HCT116 (cell line): ENCODE measurements at places on chromosomes 13 and 19.

DNA sequence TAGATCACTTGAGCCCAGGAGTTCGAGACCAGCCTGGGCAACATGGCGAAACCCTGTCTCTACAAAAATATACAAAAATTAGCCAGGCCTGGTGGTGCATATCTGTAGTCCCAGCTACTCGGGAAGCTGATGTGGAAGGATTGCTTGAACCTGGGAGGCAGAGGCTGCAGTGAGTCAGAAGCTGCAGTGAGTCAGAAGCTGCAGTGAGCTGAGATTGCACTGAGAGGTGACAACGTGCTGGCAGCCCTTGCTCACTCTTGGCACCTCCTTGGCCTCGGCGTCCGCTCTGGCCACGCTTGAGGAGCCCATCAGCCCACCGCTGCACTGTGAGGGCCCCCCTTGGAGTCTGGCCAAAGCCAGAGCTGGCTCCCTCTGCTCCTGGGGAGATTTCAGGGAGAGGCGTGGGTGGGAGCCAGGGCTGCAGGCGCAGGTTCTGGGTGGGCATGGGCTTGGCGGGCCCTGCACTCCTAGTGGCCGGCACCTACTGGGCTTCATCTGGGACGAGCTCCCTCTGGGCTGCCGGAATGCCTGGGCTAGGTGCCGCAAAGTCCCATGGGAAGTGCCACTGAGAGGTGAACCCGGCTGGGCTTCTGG, 39.5 kb upstream of the RPL21 start:
- peak; percentile 32 for DNase-seq

DNA sequence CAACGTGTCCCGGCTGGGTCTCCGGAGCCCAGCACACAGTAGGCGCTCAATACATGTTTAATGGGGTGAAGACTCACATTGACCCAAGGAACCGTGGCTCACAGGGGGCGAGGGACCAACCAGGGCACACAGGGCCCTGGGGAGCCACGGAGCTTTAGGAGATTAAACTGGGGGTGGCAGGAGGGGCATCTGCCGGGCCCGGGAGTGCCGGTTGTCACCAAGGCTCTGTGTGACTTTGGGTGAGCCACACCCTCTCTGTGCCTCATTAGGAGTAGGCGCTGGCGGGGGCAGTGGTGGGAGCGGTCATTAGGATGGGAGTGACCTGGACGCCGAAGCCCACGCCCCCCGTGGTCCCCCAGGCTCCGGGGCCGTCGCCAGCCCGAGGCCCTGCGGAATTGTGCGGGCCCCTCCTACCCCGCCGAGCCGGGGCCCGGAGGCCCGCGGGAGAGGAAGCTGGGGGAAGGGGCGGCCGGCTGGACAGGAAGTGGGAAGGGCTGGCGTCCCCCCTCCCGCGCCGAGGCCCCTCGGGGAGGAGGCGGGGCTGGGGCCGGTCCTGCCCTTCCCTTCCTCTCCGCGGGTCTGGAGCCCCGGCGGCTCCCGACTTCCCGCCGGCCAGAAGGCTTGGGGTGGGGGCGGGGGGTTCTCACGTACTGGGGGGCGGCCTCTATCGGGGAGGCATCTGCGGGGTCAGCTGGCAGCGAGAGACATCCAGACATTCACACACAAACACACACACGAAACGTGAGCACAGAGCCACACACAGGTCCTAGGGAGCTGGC, 1.8 kb upstream of the SSBP4 start:
- no peak for DNase-seq

DNA sequence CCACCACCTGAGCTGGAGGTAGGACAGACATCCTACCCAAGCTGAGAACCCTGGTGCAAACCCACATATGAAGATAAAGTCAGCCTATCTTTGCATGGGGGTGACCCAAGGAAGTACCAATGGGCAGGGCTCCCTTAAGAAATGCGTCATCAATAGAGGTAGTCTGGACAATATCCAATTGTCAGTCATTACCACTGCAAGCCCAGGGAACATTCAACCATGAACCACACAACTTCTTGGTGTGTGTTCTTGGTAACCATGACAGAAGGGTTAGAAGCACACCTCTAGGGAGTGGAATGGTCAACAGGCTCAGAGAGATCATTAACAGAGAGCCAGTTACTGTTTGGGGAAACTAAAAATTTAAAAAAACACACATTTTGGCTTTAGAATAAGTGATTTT, 34.7 kb upstream of the DOCK9 start:
- no peak for DNase-seq

GRCh38 chr13:45851171-45851921, at the start of gene SIAH3:
SIAH3 (minus strand) TSS chr13:45851753; CDS start chr13:45851629, 124 bp downstream.
- DNase-seq: no peak

- DNase-seq: no peak
These were observed 40.9 kb upstream of the VSTM2B start for GRCh38 chr19:29484876-29485275.

- DNase-seq: no peak
These were observed 51.9 kb downstream of the GARRE1 start for GRCh38 chr19:34306213-34306661.

DNA sequence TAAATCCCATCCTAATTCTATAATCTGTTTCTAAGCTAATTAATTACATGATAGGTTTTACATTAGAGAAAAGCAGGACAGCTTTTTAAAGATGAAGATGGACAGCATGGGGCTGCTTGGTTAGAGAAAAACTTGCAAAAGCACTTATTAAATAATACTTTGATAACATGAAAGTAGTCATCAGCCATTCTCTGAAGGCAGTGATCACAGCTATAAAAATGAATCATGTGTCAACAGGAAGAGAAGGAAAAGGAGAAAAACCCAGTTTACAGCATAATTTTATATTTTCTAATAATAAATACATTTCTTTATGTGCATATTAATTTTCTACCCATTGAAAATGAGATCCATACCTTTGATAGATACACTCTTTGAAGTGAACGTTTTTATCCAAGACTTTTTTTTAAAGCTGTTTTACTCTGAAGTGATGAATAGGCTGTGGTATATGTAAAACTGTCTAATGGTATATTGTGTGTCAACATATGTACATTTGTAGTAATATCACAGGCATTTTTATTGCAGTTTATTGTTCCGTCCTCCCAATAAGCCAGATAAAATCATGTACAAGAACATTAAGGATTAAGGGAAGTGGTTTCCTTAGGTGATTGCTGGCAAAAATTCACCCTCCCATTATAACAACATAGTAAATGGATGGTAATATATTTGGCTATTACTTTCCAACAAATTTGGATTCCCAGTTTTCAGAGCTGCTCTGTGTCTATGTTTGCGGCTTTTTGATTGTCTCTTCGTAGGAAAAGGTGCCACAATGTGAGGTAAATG, 1.3 kb upstream of the KLF5 start:
- no peak for DNase-seq

- no peak for DNase-seq
These were observed 378.5 kb downstream of the FGF9 start for GRCh38 chr13:22049384-22049783.

DNA sequence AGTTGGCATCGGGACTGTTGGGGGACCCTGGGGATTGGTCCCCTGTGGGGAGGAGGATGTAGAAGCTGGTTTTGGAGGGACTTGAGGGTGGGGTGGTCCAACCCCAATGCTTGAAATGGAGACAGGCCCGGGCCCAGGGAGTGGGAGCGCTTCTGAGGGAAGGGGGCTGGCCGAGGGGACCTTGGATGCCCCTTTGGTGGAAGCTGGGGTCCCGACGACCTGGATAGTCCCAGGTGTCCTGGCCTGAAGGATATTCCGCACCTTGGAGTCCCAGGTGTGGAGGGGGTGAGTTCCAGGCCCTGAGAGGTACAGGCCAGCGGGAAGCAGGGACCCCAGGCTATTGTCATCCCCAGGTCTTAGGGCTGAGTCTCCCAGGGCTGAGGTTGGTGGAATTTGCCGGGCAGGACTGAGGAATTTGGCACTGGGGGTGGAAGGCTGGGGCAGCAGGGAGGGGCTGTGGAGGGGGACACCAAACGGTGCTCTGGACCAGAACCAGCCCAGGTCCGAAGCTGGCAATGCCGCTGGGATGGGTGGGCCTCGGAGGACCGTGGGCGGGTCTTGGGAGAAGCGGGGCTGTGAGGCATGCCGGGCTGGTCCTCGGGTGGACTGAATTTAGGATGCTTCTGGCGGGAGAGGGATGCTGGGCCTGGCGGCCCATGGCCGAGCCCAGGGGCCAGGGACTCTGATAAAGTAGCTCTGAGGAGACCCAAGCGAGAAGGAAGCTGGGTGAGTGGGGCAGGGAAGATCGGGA, 1.8 kb downstream of the HDGFL2 start:
- no peak for DNase-seq

DNA sequence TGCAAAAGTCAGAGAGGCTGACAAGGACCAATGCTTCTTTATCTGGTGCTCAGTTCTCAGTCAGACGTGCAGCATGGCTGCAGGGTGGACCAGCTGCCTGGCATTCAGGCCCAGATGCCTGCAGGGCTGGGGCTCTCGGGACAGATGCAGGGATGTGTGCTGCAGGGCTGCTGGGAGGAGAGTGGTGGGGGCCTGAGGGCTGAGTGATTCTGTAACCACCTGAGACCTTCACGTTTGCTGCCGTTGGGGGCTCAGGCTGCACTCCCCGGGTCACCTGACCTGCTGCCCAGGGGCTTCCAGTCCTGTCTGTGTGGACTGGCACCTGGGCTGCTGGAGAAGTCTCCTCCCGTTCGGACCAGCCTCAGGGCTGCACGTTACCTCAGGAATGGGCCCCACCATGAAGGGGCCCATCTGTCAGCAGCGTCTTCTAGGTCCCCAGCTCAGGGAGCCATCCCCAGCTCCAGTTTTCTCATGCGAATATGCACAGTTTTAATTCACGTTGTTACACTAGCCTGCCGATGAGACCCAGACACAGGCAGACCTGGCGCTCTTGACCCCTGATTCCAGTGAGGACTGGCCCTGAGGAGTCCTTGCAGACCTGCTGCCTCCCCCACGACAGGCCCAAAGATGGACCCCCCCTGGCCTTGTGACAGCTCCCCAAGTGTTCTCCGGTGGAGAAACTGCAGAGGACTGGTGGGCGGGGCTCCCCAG, 16.9 kb downstream of the KCTD15 start:
- DNase-seq: no peak

- no peak for DNase-seq
These were observed 4.2 kb upstream of the LRRC25 start for GRCh38 chr19:18401580-18402112.

- DNase-seq: no peak
These were observed 29.0 kb upstream of the CXCL17 start for GRCh38 chr19:42471554-42472249.

- DNase-seq: no peak
These were observed 9.7 kb downstream of the YJU2 start for GRCh38 chr19:4256563-4256962.

- DNase-seq: no peak
These were observed 309.8 kb downstream of the KLF5 start for GRCh38 chr13:73368608-73369007.

DNA sequence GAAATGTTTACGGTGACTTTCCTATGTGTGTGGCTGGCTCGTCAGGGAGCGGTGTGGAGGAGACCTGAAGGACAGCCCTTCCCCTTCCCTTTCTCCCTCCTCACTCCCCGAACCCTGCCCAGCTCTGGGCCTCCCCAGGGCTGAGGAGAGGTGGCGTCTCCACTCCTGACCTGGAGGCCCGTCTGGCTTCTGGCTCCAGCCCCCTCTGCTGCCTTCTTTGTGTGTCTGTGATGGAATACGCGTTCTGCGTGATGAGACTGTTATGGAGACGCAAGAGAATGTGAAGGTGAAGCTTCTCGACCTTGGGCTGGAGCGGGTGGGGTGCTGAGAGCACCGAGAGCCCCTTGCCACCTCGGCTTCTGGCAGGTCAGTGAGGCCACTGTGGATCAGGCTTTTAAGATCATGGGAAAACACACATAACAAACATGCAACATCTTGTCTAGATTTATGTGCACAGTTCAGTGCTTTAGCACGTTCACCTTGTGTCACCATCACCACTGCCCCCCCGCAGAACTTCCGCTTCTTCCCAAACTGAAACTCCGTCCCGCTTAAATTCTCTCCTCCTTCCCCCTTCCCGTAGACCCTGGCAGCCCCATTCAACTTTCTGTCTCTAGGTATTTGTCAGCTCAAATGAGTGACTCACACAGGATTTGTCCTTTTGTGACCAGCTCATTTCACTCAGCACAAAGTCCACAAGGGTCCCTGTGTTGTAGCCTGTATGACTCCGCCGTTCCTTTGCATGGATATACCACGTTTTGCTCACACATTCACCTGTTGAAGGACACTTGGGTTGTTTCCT, 24.7 kb downstream of the ATP11A start:
- no peak for DNase-seq

DNA sequence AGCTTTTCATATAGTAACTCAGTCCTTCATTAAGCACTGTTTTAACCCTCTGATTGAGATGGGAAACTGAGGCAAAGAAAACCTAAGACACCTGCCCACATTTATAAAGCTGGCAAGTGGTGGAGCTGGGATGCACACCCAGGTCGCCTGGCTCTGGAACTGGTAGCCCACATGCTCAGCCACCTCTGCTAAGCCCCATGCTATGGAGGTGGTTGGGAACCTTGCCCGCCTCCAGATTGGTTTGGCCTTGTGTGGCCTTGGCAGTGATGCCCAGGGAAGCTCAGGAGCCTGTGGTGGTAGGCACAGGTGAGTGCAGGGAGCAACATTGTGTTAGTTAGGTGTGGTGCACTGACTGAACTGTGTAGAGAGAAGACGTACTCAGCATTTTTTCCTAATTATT, 370.2 kb downstream of the MTUS2 start:
- no peak for DNase-seq

DNA sequence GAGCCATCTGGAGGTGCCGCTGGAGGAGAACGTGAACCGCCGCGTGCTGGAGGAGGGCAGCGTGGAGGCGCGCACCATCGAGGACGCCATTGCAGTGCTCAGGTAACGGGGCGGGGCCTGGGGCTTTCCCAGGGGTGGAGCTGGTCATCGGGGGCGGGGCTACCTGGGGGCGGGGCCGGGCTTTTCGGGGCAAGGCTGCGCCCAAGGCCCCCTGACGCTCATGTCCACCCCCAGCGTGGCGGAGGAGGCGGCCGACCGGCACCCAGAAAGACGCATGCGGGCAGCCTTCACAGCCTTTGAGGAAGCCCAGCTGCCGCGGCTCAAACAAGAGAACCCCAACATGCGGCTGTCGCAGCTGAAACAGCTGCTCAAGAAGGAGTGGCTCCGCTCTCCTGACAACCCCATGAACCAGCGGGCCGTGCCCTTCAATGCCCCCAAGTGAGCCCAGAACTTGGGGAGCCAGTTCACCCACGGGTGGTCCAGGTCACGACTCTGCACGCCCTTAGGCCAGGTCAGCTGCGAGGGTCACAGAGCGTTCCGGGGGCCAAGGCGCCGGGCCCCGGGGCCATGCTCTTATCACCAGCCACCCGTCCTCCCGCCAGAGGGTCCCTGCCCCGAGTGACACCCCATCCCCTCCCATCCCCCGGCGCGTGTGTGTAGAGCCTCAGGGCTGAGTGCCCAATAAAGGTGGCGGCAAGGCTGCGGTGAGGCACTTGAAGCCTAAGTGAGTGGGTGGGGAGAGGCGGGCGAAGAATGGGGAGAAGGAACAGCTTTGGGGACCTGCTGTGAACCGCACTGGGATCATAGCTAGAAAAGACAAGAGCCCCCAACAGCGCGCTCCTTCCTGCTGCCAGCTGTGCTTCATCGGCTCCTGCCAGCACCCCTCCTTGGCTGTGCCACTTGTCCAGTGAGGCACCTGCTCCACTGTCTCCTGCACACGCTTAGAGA, 10.7 kb downstream of the CCDC124 start:
- no peak for DNase-seq

GRCh38 chr13:111577208-111577828, 256.9 kb downstream of the TEX29 start:
- no peak for DNase-seq
